ENCODE measurements at places on chromosomes 12 and 14.
A peak's percentile ranks its signal among the peaks of the same experiment; 100 is the strongest.

GRCh38 chr12:5262885-5263284 is 169.0 kb upstream of the NTF3 start:
- no peak for DNase-seq

DNA sequence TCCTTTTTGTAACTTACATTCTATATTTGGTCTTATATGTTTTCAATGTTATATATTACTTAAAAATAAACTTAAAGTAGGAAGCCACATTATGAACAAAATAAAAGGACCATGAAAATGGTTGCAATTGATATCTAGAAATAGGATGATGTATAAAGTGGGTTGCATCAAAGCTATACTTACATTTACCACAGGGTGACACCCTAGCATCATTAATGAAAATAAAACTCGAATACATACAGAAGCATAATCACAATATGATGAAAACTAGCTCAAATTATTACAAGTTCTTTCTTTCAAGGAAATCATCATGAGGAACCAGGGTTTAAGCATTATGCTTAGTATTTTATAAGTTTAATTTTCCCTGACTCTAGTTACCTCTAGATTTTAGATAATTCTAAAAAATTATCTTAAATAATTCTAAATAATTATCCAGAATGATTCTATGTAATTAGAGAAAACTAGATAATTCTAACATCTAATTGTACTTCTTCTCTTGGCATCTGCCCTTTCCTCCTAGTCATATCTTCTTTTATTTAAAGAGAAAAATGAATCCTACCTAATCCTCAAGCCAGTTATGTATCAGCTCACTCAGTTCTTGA is 31.2 kb downstream of the TAS2R7 start:
- DNase-seq, result peak; percentile 22

- DNase-seq, result no peak
Observed at GRCh38 chr12:107439026-107439738, 246.4 kb upstream of the PWP1 start.

DNA sequence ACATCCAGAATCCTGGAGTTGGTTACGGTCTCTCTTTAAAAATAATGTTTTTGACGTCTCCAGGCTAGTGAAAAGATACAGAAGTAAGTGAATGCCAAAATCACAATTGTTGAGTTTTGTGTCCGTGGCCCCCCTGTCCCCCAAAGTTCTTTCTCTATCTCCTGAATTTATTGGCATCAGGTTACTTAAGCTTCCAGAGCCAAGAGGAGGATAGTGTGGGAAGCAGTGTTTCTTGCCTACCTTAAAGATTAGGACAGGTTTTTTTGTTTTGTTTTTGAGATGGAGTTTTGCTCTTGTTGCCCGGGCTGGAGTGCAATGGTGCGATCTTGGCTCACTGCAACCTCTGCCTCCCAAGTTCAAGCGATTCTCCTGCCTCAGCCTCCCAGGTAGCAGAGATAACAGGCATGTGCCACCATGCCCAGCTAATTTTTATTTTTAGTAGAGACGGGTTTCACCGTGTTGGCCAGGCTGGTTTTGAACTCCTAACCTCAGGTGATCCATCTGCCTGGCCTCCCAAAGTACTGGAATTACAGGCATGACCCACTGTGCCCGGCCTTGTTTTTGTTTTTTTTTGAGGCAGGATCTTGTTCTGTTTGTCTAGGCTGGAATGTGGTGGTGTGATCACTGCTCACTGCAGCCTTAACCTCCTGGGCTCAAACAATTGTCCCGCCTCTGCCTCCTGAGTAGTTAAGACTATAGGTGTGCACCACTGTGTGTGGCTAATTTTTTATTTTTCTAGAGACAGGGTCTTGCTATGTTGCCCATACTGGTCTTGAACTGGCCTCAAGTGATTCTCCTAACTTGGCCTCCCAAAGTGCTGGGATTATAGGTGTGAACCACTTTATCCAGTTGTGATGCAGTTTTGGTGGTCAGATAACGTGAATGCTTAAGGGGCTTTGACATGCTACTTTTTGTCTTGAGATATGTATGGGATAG is 5.4 kb downstream of the SRSF5 start:
- DNase-seq, result no peak

GRCh38 chr12:3012786-3013185 is 53.6 kb downstream of the TEAD4 start:
- no peak for DNase-seq

DNA sequence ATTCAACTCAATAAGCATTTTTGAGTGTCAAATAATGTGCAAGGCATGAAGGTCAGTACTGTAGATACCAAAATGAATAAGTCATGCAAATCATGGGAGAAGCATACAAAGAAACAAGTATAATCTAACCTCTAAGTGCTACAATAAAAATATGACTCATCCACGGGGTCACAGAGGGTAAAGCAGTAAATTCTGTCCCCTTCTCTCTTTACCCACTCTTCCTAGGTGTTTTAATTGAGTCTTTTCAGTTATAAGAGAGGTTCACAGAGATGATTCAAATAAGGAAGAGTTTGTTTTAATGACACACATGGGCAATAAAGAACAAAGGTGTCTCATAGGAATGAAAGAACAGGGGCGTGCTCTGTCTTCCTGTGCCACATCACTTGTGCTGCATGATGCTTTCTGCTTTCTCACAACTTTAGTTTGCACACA is 71.5 kb upstream of the DAAM1 start:
- no peak for DNase-seq

DNA sequence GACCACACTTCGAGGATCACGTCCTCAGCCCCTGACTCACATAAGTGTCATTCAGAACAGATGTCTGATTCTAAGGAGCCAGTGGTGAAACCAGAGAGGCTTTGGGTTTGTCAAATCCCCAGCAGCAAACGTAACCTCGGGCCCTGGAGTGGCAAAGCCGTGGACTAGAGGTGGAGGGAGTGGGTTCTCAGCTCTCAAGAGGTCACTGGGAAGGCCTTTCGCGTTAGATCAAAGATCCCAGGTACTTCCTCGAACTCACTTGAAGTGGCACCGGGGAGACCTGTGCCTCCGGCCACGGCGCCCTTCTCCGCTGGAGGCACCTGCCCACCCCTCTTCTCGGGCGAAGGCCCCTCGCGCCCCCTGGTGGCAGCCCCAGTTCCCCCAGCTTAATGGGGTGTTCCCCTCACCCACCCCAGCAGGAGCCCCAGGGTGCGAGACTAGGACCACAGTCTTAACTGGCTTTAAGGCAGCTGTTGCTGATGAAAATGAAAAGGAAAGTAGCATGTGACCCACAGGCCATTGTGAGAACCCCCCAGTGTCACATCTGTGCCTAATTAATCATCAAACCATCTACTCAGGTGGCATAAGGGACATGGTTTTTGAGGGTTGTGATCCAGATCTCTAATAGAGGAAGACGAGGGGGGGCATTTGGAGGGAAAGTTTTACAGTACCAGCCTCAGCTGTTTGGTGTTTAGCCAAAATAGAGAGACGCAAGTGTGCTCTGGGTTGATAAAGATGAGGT is 672 bp upstream of the ESR2 start:
- peak; percentile 74 for DNase-seq

- DNase-seq, result peak; percentile 55
Observed at GRCh38 chr12:12899530-12900380, 8.4 kb downstream of the GPRC5A start.

GRCh38 chr12:71208053-71208685 is 50.4 kb upstream of the TSPAN8 start:
- DNase-seq, result no peak

- DNase-seq, result no peak
Observed at GRCh38 chr14:99565383-99565782, 38.6 kb downstream of the CCDC85C start.

DNA sequence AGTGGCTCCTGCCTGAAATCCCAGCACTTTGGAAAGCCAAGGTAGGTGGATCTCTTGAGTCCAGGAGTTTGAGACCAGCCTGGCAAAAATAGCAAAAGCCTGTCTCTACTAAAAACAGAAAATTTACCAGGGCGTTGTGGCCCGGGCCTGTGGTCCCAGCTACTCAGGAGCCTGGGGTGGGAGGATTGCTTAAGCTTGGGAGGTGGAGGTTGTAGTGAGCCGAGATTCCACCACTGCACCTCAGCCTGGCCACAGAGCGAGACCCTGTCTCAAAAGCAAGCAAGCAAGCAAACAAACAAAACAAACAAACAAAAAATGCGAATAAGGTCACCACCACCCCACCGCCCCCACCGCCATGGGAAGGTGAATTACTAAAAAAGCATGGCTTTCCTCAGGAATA is 238.7 kb downstream of the ATXN7L3B start:
- no peak for DNase-seq

GRCh38 chr14:90697577-90698206 is 118.5 kb downstream of the TTC7B start:
- DNase-seq, result peak; percentile 83

GRCh38 chr12:113119980-113120669 is 15.4 kb downstream of the RASAL1 start:
- no peak for DNase-seq

DNA sequence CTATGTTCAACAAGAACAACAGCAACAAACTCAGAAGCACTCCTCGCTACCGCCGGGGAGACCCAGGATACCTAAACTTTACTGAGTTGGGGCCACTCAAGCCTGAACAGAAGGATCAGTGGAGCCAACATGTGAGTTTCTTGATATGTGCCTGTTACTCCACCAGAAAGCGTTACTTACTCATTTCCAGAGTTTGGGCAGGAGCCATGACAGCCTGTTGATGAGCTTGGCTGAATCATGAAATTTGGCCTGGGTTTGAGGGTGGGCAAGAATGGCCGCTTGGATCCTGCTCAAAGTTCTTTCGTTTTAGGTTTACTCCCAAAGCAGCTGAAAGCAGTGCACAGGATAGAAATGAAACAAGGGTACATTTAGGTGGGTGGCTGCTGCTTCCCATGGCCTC is 12.0 kb upstream of the GALNT6 start:
- DNase-seq, result no peak

DNA sequence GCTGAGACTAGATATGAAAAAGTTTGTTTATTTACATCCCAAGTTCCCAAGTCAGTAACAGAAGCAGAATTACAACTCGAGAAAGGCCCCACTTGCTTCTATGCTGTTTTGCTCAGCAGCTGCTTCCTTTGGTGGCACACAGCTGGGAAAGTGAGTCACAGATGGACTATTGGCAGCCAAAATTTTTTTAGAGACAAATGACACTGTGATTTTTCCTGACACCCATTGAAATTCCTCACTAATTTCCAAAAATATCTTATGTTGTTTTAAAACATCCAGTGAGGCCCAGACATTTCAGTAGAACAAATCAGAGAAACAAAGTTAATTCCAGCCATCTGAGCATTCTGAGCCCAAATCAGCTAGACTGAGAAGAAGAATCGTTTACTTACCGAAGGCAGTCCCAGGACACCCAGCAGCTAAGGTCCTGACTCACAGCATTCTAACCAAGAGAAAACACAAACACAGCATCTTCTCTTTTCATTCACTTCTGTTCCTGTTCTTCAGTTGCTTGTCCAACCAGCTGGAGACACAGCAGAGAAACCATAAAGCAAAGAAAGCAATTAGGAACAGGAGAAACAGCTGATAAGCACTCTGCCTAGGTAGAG is 188.3 kb downstream of the DAD1 start:
- DNase-seq, result no peak

DNA sequence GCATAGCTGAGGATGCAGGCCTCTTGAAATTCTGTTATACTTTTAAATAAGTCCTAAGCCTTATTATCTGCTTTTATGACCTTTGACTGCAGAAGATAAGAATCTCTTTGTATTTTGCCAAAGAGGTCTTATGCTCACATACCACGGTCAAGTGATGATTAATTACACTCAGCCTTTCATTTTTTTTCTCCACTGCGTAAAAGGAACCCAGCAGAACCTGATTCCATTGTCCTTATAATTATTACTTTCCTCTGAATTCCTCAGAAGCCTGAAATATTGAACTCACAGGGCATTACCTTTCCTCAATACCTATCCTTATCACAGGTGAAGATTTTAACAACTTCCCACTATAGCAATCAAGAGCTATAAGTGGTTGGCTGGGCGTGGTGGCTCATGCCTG is 498.7 kb upstream of the RPL10L start:
- DNase-seq, result no peak

DNA sequence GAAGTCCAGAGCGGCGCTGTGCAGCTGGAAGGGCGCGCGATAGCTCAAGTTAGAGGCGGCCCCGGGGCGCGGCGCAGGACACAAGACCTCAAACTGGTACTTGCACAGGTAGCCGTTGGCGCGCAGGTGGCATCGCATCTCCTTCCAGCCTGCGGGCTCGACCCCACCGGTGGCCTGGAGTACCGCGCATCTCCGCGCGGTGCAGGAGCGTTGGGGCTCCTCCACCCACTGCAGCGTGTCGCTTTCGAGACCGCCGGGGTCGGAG is 553 bp downstream of the CLEC14A start:
- no peak for DNase-seq

DNA sequence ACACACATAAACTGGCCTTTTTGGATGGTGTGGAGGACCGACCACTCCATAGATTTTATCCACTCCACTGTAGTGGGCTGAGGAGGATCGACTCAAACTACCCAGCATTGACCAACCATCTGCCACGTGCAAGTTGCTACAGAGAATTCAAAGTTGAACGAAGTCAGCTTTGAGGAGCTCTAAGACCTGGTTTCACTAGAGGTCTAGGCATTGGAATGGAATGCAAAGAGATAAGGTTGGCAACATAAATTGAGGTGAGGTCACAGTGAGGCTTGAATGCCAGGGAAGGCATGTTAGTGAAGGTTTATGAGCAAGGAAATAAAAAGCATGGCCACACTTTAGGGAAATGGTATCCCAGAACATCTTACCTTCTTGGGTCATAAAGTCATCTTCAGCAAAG is 14.5 kb downstream of the VWF start:
- DNase-seq, result no peak

DNA sequence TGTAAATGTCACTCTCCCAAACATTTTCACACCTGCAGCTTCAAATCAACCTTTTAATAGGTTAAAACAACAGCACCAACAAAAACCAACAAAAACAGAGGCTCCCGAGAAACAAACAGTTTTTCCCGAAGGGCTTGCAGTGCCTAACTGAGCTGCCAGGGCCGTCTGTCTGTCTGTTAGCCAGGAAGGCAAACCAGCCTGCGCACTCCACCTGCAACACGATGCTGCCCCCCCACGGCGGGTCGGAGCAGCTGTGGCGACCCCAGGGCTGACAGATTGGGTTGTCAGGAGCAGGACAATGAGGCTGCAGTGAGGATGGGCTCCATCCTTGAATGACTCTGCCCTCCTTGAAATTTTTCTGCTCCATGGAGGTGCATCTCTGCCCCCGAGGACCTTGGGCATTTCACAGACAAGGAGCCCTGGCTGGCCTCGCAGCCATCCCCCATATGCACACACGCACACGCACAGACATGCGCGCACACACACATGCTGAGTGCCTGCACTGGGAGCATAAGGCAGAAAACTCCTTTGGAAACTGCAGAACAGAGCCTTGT is 2.6 kb downstream of the RTL1 start:
- DNase-seq, result no peak

- DNase-seq, result no peak
Observed at GRCh38 chr12:130952171-130952954, 1.3 kb upstream of the ADGRD1 start.

DNA sequence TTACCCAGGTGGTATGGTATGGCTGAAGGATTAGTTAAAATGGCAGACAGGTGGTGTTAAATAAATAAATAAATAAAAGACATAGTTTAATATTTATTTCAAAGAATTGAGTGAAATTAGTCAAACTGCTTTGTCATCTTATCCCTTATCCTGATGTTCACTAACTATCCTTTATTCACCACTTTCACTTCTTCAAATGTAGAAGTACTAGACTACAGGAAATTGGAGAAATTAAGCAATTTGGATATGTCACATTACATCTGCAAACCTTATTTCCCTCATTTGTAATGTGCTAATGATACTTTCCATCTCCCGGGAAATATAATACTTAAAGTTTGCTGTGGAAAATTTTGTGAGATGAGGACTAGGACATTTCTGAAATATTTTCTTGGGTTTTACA is 1195.7 kb downstream of the LRFN5 start:
- DNase-seq, result no peak

- DNase-seq, result no peak
Observed at GRCh38 chr14:76664790-76665189, 96.5 kb upstream of the VASH1 start.

All from AG08396 (cell line).